ENCODE measurements at places on chromosomes 11 and 22.

DNA sequence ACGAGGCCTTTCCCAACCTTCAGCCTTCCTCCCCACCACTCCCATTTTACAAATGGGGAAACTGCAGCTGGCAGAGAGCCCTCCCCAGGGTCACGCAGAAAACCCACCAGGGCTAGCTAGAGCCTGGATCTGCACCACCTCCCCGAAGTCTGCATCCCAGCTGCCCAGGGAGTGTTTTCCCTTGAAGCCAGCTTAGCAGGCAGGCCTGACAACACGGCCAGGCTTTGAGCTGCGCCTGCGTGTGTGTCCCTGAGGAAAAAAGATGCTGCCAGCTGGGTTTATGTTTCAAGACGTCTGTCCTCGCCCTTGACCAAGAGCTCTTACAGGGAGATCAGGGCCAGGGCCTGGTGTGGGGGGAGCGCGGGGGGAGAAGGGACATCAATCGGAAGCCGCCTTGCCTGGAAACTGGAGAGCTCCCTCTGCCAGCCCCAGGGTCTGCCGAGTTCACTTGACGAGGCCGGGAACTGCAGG, 20.3 kb downstream of the WNT11 start:
- DNase-seq, result no peak

- no peak for DNase-seq
Observed at GRCh38 chr11:911031-911889, 650 bp upstream of the CHID1 start.

DNA sequence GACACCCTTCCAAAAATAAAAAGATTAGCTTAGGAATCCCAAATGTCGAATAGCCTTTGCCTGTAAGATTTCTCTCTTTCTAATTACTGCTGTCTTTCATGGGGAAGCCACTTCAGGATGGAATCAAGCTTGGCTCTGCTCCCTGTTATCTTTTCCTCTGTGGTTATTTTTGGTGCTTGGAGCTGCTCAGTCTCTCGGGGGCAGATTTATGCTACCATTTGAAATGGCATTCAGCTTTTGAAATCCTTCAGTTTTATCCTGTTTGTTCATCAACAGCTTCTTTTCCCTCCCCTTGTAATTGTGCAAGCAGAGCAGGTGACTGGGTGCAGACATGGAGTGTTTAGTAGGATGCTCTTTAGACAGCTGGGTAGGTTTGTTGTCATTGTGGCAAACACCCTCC, 111.0 kb downstream of the DBX1 start:
- no peak for DNase-seq

DNA sequence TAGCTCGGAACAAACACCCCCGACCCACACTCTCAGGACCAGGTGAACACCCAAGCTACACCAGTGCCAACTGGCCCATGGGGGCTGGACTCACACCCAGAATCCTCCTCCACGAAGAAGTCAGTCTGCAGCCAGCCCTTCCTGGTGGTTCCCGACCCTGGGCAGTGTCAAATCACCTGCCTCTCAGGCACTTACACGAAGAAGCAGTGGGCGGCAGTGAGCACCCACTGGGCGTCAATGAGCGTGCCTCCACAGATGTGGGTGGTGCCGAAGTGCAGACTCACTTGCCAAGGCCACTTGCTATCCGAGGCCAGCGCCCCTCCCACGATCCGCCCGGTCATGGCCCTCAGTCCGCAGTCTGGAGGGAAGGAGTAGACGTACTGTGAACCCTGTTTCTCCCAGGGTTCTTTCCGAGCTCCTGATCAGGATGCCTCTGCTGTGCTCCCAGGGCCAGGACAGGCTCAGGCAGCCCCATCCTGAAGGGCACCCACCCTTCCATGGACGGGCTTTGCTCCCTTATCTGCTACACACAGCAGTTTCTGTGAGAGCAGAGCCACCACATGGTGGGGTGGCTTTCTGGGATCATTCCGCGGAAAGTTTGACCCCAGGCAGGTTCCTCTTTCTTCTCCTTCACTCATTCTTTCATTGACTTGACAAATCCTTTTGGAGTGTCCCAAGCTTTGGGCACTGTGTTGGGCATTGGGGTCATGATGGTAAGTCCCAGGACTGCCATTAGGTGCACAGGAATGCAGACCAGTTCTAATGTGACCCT, 19.4 kb downstream of the TMPRSS13 start:
- DNase-seq, result no peak

DNA sequence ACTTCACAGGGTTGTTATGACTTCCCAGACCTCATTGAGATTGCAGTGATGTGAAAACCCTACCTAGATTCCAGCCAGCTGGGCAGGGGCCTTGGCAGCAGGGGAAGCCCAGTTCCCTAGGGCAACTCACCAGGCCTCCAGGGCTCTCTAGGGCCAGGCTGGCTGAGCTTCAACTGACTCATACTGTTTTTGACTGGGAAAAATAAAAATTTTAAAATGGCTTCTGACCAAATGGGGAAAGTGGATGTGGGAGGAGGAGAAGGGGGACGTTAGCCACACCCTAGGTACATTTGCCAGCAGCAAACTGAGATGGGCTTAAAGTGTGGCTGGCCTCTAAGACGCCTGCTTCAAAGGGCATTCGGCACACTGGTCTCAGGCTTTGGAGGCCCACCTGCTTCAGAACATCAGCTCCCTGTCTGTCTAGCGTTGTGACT, 39.0 kb downstream of the BMAL1 start:
- DNase-seq, result no peak

GRCh38 chr11:73439002-73439843, 63.0 kb downstream of the RELT start:
- DNase-seq, result no peak

GRCh38 chr22:33083212-33083611, 25.0 kb upstream of the SYN3 start:
- DNase-seq, result no peak

GRCh38 chr11:8932564-8933180, at the start of gene C11orf16:
C11orf16 (minus strand) TSS chr11:8932947; CDS start chr11:8932308, 639 bp downstream.
- no peak for DNase-seq

- no peak for DNase-seq
Observed at GRCh38 chr11:76194872-76195668, 11.2 kb downstream of the WNT11 start.

- DNase-seq, result no peak
Observed at GRCh38 chr11:26579683-26580082, 7.6 kb upstream of the MUC15 start.

DNA sequence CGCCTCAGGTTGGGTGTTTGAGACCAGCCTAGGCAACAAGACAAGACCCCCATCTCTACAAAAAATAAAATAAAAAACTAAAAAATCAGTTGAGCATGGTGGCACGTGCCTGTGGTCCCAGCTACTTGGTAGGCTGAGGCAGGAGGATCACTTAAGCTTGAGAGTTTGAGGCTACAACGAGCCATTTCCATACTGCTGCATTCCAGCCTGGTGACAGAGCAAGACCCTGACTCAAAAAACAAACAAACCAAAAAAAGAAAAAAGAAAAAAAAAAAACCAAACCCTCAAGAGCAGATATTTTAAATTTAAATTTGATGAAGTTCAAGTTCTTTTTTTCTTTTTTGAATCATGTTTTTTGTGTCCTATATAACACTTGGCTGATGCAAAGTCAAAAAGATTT, 7.2 kb upstream of the CCDC83 start:
- no peak for DNase-seq

DNA sequence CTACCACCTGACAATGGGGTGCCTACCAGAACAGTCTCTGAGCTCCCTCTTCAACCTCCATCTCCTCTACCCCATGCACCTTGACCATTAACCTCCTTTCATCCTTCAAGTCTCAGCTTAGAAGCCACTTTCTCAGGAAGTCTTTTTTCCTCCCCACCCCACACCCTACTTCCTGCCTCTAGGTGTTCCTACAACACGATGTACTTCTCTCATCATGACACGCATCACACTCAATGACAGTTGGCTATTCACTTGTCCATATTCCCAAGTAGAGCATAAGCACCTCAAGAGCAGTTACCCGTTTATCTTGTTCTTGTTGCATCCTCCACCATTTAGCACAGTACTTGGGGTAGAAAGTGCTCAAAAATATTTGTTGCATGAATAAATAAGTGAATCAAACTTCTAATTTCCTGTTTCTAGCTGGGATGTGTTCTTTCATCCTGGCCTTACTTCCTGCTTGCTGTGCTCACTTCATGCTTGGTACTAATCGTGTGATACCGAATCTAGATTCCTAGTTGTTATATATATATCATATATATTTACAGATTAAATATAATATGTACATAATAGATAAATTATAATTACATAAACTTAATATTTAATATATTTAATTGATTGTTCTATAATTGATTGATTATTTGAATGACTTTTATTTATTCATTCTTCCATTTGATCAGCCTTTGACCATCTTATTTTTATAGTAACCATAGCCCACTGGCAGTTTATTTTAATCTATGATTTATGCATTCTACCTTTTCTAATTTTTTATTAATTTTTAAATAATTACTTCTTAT, 177.5 kb upstream of the TMEM45B start:
- no peak for DNase-seq

DNA sequence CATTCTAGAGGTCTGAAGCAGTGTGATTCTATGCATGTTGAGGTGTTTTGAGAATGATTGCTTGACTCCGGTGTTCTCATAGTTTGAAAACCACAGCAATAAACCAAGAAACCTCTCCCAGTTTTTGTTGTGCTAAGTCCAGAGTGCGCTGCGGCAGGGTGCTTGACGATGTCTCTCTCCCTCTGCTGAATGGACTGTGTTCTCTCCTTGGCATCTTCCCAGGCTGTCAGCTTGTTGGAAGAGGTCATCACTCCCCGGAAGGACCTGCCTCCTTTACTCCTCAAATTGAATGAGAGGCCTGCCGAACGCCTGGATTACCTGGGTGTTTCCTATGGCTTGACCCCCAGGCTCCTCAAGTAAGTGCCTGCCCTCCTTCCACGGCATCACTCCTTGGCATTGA, 31.0 kb downstream of the NAT10 start:
- no peak for DNase-seq

- no peak for DNase-seq
Observed at GRCh38 chr11:12971955-12972354, 37.2 kb upstream of the RASSF10 start.

Measured in SHP77 (cell line).